ENCODE measurements at places on chromosomes 16 and 17. TPM values are rescaled to one million over a fixed set of nuclear protein-coding genes. Genes with fewer than 3 reads are reported as not detected.

DNA sequence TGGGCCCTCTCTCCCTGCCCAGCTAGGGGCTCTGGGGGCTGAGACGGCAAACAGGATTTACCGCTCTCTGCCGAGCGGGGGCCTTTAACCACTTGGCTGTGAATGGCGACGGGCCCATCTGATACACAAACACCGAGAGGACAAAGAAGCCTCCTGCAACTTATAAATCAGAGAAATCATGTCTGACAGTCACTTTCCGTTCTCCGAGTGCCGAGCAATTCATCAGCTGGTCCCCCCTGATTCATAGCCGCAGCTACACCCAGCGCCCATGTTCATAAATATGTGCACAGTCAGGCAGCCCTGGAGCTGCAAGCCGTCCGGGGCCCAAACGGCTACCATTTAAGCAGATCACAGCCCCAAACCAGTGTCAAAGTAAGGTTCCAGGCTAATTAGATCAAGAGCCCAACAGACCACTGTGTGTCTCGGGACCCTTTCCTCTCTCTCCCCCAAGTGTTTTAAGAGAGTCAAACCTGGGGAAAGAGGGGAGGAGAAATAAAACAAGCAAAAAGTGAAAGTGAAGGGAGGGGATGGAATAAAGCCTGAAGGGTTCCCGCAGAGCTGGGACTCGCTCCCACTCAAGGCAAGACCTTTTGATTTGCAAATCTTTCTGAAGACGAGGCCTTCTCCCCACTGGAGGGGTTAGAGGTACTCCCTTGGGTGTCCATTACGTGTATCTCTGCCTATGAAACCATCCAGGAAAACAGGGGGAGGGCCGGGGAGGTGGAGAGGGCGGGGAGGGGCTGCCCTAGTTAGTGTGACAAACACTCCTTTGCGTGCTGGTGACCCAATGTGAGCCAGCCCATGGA, 154.7 kb downstream of the C16orf78 start:
- no peak for DNase-seq

DNA sequence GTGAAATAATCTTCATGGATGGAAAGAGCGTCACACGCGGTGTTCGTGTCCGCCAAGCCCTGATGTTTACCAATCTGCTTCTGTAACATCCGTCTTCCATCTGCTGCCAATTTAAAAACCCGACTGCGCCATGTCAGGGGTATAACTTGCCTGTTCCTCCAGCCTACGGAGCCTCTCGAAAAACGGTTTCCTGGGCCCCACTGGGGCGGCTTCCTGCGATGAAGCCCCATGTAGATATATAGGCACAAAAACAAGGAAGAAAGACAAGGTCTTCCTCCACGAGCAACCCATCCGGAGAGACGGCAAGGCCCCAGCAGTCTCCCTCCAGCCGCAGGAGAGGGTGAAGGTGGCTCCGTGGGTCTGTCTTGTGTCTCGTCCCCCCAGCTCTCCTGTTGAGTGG, at the start of gene PTX4:
Gene PTX4 (minus strand): TSS at position 326 of the 400 bp plus-strand sequence. CDS start 35 bp downstream, at position 291.
- no peak for DNase-seq

DNA sequence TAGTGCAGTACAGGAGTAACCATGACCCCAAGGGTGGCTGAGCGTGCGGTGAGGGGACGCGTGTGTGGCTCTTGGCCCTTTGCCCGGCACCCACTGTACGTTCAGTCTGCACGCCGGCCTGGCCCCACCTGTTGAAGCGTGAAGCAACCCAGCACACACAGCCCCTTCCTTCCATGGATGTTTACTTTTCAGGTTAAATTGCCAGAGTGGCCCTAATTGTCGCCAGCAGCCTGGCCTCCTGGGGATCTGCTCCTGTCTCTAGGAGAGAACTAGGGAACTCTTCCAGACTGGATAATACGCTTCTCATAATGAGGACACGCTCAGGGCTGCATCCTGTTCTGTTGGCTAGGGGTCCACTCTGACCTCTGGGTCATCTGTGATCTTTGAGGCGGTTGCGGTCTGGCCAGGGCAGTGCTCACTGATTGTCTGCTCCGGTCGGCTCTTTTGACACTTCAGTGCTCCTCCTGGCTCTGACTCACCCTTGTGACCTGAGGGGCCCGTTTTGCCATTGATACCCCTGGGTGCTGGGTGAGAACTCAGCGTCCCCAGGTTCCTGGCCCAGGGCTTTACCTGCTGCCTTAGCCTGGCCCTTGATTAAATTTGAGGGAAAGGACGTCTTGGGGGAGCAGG, 27.7 kb downstream of the TPSG1 start:
- no peak for DNase-seq

GRCh38 chr16:12557786-12558185, 245.9 kb downstream of the CPPED1 start:
- no peak for DNase-seq

- peak; percentile 78 for DNase-seq
Observed at GRCh38 chr16:86931410-86931941, 353.1 kb downstream of the FOXL1 start.

GRCh38 chr17:2388020-2388682, 12.7 kb downstream of the MNT start:
- no peak for DNase-seq

DNA sequence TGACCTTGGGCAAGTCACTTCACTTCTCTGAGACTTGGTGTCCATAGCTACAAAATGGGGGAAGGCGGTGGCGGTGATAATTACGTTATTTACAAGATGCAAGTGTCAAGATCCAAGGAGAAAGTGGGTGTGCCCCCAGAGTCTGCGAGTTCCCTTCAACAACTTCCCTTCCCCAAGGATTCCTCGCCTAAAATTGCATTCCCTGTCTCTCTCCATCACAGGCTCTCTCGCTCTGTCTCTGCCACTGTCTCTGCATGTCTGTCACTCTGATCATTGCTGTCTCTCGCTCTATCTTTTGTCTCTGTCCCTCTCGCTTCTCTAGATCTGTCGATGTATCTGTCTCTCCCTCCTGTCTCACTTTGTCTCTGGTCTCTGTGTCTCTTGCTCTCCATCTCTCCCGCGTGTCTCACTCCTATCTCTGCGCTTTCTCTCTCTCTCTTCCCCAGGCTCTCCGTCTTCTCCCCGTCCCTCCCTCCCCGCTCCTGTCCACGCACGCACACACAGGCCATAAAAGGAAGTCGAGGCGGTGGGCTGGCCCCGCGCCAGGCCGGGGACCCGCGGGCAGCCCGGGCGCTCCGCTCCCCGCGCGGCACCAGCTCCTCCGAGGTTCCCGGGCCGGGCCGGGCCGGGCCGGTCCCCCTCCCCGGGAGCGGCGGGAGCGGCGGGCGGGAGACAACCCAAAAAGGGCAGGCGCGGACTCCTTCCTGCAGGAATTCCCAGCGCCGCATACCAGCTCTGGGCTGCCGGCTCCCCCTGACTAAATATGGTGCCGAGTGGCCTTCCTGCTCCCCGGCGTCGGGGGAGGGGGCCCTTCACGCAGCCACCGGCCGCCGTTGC, 1.1 kb upstream of the MYH11 start:
- peak; percentile 22 for DNase-seq

- no peak for DNase-seq
Observed at GRCh38 chr16:17420816-17421215, 49.9 kb downstream of the XYLT1 start.

- DNase-seq: peak; percentile 59
Observed at GRCh38 chr17:58755577-58756245, at the start of gene PPM1E. PPM1E (plus strand) TSS chr17:58755854.

- no peak for DNase-seq
Observed at GRCh38 chr17:81346908-81347349, 48.3 kb upstream of the BAHCC1 start.

DNA sequence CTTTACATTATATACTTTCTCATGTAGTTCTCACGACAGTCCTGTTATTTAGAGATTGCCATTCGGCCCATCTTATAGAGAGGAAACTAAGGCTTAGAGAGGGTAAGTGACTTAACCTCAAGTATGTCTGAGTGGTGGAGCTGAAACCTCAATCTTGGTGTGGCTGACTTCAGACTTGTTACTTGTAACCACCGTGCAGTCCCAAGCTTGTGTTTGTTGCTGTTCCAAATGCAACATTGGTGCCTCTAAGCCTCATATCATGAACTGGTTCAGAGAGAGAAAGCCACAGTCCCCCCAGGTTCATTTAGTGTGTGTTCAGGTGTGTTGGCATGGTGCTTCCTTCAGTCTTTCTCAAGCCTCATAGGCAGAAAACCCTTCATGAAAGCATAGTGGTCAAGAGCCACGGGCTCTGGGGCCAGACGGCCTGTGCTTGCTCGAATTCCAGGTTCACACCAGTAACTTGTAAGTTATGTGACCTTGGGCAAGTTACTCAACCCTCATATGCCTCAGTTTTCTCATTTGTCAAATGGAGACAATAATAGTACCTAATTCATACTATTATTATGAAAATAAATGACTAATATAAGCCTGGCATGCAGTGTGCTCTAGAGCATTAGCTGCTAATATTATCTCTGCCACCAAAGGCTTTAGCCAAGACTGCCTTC, 39.9 kb downstream of the CDH1 start:
- DNase-seq: no peak

OTOP2 gene
- not detected for total RNA-seq

FBXW10 gene
- total RNA-seq: not detected

CMTM2 gene
- total RNA-seq: not detected

CTRL gene
- 1.9 TPM for total RNA-seq

TEKT1 gene
- not detected for total RNA-seq

CTF1 gene
- not detected for total RNA-seq
